ENCODE measurements at places on chromosomes 11 and 22.

GRCh38 chr11:126697936-126698335 is 302.6 kb downstream of the KIRREL3 start:
- DNase-seq = no peak

DNA sequence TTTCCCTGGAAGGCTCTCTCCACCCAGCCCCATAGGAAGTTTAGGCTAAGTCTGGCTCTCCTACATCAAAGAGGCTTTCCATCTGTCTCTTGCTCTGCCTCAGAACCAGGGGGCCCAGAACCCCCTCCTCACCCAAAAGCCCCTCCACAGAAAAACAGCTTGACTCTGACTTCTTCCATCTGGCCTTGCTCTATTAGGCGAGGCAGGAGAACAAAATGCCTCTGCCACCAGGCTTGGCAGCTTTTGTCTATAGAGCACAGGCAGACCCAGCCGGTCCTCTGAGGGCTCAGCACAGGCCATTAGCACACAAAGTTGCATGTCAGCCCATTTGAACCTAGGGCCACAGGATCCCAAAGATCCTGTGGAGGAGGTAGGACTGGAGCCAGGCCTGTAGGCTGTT is 75.7 kb upstream of the SUSD2 start:
- DNase-seq = no peak

- DNase-seq = no peak
Measured at GRCh38 chr22:47355388-47355725, 592.9 kb downstream of the TBC1D22A start.

DNA sequence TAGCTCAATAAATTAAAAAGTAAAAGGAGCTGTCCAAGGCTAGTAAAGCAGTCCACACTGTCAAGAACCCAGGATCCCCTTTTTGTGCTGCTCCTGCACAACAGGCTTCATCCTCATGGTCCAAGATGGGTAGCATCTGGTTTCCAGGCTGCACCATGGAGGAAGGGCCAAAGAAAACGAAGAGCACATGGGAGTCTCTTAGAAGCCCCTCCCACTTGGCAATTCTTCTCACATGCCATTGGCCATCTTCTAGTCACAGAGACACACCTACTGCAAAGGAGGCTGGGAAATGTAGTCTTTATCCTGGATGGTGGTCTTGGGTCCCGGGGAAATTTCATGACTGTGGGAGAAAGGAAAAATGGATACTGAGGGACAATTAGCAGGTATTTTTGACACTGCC is 37.8 kb downstream of the PRR5L start:
- DNase-seq = no peak

DNA sequence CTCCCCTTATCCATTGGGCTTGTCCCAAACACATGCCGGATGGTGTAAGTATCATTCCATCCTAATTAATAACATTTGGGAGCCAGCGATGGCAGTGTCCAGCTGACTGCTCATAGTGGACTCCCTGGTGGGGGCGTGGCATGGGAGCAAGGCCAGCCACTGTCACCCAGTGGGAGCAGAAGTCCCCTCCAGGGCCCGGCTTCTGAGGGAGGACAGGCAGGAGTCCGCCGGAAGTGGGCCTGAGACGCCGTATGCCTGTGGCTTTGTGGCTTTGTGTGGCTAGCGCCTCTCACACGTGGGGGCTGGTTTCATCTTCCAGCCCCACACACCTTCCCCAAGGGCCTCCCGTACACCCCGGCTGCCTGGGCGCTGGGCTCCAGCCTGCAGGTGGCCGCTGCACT is 124.5 kb downstream of the KCNQ1 start:
- DNase-seq = no peak

- no peak for DNase-seq
Measured at GRCh38 chr22:39301926-39302325, 17.5 kb downstream of the RPL3 start.

DNA sequence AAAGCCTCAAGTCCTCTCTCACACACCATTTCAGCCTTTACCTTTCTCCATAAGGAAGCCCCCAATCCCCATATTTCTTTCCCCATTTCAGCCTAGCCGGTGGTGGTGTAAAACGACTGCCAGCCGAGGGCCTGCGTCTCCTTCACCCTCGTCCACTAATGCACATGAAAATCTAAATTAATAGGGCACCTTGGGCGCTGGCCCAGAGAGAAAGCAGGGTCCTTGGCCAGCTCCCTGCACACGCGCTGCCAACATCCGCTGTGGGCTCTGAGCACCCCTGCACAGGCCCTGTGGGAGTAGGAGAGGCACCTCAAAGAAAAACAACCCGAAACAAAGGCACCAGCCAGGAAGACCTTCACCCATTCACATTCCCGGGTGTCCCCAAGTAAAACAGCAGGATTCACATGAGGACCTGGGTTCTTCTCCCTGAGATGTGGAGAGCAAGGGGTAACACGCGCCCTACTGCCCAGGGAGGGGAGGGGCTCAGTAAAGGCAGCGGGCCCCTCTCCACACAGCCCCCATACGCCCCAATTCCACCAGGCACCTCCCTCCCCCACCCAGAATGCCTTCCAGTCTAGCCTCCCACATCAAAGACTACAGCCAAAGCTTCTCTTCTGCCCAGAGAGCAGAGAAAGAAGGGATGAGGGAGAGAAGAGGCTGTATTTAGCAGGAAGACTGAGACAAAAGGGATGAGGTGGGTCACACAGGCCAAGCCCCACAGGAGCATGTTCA is 79.0 kb downstream of the MICAL3 start:
- DNase-seq = no peak

DNA sequence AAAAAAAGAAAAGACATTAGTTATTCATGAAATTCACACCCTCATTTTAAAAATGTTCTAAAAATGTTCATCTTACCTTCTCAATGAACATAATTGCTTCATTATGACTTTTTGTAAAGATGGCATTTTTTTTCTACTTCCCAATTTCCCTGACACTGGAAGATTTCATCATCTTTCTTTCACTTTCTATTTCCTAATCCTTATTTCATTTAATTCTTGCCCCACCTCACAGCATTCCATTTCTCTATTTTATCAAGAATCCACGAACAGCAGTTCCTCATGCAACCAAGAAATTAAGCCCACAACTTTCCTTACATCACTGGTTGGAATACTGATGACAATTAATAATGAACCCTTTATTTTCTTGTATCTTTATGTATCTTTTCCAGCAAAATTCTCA is 1.9 kb downstream of the PATL1 start:
- DNase-seq = no peak

- peak; percentile 28 for DNase-seq
Measured at GRCh38 chr11:118223570-118223969, 1.2 kb downstream of the JAML start.

GRCh38 chr11:117509543-117509942 is 181.9 kb downstream of the CEP164 start:
- DNase-seq = no peak

DNA sequence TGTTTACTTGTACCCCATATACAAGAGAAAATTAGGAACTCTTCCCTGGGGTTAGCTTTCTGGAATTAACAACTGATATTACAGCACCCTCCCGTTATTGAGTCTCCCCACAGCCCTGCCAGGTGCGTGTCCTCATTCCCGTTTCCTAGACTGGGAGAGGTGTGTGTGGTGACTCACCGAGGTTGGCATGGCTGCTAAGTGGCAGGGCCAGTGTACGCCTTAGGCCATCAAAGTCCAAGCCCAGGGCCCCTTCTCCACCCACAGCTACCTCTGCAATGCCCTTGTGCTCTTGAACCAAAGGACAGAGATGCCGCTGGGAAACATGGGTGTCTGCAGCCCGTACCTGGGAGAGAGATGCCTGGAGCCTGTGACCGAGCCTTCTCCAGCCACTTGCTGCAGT is 12.3 kb downstream of the IFT27 start:
- DNase-seq = no peak

- DNase-seq = no peak
Measured at GRCh38 chr11:16784097-16784496, 45.6 kb downstream of the C11orf58 start.

DNA sequence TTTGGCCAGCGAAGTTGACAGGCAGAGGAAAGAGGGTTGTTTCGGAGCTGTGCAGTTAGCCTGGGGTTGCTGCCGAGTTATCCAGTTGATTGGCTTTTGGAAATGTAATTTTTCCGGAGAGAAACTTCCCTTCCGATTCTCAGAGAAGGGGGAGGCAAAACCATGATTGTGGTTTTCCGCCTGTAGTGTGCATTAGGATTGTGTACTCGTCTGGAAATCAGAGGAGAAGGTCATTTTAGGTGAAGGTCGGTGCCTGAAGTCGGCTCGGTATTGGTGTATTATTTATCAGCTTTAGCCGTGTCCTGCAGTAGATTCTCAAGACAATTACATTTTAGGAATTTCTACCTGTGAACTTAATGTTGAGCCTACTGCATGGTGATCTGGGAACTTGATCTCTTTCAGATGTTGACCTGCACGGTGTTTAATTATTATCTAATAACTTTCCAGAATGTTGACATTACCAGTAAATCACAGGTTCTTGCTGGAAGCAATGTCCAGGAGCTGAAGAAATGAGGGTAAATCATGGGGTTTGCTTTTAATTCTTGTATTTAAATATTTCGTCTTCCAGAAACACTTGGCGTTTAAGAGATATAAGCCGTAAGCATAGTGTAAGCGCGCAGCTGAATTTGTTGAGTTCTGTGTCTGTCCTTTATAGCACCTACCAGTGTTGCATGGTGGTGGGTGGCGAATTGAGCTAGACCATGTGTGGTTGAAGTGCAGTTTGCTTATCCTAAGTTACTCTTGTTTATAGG is 1.3 kb downstream of the ARHGEF12 start:
- DNase-seq = no peak

DNA sequence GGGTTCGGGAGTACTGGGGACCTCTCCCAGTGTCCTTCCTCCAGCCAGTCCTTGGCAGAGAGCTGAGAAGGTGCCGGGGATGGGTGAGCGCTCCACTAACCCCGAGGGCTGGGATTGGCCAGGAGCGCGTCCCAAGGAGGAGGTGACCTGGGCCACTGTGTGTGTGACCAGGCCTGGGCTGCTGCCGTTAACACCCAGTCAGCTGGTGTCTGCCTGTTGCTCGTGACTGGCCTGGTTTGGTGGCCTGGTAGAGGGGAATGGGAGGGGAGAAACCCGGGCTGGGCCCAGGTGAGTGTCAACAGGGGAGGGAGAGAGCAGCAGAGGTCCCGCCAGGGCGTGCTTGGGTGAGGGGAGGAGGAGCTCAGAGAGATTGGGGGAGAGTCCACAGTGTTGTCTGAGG is 29.9 kb upstream of the GRAMD4 start:
- no peak for DNase-seq

GRCh38 chr11:1774886-1775285 is 11.2 kb upstream of the CTSD start:
- no peak for DNase-seq

DNA sequence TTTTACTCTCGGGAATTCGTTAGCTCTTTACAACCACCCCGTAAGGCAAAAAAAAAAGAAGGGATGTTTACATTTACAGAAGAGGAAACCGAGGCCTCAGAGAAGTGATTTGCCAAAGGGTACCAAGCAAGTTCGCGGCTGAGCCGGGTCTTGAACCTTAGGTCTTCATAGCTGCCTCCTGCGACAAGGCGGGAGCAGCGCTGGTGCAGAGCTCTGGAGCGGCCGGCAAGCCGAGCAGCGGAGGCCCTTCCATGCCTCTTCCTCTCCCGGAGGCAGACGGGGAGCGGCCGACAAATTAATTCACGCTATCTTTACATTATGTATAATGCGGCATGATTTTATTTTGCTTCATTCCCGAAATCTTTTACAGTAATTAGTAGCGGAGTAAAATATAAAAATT is 536.3 kb downstream of the INSC start:
- DNase-seq = no peak

GRCh38 chr11:45156201-45156600 is 9.8 kb downstream of the PRDM11 start:
- no peak for DNase-seq

GRCh38 chr11:72856065-72856464 is 41.9 kb downstream of the ATG16L2 start:
- DNase-seq = no peak

- no peak for DNase-seq
Measured at GRCh38 chr11:12269446-12270214, 107.7 kb upstream of the PARVA start.

DNA sequence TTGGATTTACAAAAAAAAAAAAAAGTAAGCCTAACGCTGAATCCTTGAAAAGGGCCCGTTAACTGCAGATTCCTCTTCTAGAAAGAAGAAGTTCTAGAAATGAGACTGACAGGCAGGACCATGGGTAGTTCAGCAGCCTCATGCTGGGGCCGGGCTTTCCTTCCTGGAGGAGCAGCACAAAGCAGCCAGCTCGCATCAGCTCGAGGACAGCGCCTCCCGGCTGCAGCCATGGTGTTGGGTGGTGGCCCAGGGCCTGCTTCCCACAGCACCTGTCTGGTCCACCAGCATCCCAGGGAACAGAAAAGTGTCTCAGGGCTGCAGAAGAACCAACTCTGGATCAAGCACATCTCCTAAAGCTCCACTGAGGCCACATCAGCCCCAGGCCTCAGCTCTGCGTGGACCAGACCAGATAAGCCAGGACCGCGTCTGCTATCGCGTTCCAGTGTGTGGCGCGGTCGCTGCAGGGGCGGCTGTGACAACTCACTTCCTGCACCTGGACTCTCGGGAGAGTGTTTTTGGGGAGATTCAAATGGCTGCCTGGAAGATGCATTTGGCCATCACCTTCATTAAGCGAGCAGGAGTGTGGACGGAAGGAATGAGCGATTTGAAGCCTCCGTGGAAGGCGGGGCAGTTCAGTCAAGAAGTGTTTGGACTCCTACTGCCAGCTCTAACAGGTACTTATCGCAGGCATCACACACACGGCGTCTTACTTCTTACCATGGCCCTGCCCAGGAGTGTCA is 53.5 kb downstream of the MYH9 start:
- peak; percentile 47 for DNase-seq

- DNase-seq = no peak
Measured at GRCh38 chr11:123469089-123469488, 39.0 kb downstream of the GRAMD1B start.
